Activated CD8-positive, alpha-beta memory T cell treated with anti-CD3 and anti-CD28 coated beads for 1 hour (primary cell): ENCODE measurements at places on chromosomes 7 and 10.

DNA sequence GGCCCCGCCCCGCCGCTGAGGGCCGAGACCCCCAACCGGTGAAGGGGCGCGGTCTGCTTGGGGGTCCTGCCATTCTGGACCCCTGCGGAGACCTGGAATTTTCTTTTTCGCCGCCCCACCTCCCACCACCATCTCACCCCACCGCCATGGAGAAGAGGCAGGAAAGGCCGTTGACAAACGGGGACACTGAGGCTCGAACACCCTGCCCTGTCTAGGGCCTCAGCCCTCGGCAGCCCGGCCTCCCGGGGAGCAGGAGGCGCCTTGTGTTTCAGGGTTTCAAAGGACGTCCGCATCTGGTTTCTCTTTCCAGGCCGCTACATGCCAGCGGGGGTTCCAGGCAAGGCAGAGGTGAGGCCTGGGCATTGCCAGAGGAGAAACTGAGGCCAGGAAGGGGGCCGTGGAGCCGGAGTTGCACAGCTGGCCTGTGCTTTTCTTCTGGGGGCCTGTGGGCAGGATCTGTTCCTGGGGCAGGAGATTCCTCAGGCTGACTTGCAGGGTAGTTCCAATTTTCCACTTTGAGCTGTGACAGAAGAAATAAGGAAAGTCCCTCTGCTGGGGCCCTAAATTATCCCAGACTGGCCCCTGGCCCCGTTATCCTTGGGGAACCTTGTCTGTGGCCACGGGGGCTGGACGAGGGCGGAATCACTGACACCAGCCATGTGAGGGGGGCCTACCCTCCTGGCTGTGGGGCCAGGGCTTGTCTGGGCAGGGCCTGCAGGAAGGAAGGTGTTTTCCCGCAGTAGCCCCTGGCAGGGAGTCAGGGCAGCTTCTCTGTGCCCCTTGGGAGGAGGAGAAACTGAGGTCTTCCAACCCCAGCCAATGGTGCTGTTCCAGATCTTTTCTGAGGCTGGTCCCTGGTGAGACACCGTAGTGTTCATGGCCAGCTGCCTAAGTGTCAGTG lies 900 bp upstream of the MICALL2 start:
- DNase-seq = no peak

DNA sequence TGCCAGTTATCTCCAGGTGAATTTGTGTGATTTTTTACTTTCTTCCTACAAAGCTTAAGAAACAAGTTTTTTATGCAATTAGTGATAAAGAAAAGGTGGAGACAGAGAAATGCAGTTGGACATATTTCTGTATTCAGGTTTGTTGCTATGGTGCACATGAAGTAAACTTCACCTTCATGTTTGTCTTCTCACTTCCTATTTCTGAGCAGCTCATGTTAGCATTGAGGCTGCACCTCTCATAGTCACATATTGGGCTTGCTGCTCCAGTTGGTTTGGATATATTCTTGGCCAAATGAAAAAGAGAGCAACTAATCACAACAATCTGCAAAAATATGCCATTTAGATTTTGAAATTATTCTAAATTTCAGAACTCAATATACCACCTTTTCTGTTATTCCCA lies 475.6 kb upstream of the ZWINT start:
- DNase-seq = no peak

- DNase-seq = no peak
Measured at GRCh38 chr10:33489501-33490176, 155.2 kb upstream of the NRP1 start.

- DNase-seq = no peak
Measured at GRCh38 chr10:76632767-76633051, 1004.9 kb downstream of the KCNMA1 start.

DNA sequence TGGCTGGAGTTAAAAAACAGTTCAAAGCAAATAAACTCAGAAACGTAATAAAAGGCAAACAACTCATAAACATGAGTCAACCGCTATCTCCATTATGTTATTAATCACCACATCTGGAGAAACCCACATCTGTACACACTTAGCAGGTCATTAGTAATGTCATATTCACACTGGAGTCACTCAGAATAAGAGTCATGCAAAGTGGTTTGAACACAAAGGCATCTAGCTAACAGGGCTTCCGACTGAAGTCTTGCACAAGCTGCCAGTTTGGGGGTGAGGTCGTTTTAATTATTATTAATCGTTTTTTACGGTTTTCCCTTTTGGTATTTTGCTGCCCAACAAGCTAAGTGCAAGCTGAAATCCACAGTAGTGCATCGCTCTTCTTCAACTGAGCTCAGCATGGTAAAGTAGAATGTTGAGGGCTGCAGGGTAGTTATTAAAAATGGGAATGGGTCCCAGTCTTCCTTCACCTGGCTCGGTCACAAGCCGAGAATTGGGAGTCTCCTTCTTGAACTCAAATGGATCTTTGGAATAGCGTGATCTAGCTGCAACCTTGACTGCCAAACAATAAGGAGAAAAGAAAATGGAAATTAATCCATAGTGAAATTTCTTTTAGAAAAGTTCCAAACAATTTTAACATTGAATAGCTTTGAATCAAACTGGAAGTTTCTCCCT lies 663.5 kb downstream of the KCNMA1 start:
- no peak for DNase-seq

DNA sequence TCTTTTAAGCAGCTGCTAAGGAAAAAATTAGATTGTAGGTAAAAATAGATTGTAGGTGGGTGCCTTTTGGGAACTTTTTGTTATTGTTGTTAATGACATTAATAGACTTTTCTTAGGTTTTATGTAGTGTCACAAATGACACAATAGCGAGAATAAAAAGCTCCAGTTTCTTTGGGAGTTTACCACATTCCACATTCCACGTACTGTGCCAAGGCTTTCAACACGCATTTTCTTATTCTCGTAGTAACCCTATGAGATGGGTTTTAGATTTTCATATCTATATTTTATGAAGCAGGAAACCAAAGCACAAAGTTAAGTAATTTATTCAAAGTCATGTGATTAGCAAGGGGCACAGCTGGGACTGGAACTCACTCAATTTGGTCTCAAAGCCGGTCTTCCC lies 103.8 kb downstream of the XRCC2 start:
- no peak for DNase-seq

DNA sequence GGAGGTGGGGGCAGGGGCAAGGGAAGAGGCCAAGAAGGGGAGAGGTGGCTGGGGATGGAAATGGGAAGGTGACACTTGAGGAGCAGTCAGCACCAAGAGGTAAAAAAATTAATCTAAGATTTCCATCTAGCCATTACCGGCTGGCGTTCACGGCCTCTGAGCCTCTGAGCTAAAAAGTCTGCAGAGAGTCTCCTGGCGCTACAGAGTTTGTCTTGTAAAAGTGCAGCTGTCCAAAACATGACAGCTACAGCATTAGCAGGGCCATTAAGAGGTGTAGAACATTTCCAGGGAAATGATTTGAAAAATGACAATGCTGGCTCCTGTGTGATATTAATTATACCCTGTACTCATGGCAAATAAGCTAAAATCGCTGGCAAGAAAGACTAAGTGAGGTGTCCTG lies 167.6 kb downstream of the LRMDA start:
- no peak for DNase-seq

DNA sequence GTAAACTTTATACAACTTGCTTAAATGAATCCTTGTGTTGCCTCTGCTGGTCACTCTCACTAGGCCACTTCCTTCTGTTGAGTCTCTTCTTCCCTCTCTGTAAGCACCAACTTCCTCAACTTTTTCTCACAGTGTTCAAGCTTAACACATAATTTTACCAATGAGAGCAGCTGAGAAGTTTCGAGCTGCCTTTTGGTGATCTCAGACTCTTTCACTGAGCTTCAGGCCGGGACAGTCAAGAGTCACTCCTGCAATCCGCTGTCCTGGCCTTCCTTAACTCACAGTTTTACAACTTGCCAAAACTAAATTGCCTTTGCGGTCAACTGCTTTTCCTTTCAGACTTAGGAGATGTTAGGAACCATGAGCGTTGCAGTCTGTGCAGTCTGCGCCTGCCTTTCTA lies 47.4 kb downstream of the PRPF18 start:
- no peak for DNase-seq

- DNase-seq = no peak
Measured at GRCh38 chr7:152145853-152146466, 120.5 kb downstream of the GALNT11 start.

DNA sequence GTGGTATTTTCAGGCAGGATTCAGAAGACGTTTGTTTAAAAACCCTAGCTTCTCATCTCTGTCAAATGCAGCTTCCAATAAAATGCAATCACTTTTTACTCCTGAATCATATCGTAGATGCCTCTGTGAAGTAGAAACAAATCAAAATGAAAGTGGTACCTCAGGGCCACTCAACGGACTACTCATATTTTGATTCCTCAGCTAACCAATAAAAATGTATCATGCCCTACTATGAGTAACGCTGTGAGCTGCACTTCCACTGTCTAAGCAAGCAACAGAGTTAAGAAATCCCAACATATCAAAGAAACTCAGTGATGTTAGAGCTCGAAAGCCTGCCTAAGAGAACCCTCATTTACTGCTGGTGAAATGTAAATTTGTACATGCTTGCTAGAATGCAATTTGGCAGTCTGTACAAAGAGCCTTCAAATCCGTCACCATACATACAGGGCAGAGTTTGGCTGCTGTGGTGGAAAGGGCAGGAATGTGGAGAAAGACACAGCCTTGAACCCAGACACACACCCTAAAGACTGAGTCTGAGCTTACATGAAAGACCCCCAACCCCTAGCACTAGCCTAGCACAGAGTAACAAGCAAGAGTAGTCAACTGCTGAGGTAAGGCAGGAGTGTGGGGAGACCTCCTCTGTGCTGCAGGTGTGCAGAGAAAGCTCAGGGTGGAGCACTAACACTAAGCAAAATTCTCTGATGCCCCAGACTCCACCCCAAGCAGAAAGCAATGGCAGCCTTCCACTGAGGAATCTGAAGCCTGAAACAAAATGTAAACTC lies 151.5 kb downstream of the ANK3 start:
- no peak for DNase-seq

GRCh38 chr7:11319491-11320274 lies 346.0 kb downstream of the PHF14 start:
- no peak for DNase-seq
